ENCODE measurements at places on chromosomes 7 and 10.

- no peak for DNase-seq
Measured at GRCh38 chr7:51273360-51273759, 43.2 kb downstream of the COBL start.

DNA sequence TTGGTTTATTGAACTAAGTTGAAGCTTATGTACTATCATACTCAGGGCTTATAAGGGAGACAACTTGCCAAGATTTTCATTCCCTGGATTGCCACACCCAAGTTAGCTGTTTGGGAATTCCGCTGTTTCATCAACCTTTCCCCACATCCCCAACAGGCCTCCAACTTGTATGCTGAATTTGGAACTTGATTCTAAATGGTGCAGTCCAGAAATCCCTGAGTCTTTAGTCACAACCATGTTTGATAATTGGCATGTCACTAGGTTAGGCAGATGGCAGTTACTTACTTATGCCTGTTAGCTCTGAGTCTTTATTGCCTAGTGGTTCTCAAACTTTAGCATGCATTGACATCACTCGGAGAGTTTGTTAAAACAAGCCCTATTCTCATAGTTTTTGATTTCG, 135.4 kb upstream of the PRPS1L1 start:
- peak; percentile 51 for DNase-seq

- no peak for DNase-seq
Measured at GRCh38 chr7:134505856-134506255, 21.5 kb upstream of the AKR1B10 start.

- DNase-seq, result peak; percentile 79
Measured at GRCh38 chr10:72328045-72328828, 26.5 kb downstream of the DNAJB12 start.

GRCh38 chr10:24292304-24293293, 83.7 kb downstream of the KIAA1217 start:
- no peak for DNase-seq

DNA sequence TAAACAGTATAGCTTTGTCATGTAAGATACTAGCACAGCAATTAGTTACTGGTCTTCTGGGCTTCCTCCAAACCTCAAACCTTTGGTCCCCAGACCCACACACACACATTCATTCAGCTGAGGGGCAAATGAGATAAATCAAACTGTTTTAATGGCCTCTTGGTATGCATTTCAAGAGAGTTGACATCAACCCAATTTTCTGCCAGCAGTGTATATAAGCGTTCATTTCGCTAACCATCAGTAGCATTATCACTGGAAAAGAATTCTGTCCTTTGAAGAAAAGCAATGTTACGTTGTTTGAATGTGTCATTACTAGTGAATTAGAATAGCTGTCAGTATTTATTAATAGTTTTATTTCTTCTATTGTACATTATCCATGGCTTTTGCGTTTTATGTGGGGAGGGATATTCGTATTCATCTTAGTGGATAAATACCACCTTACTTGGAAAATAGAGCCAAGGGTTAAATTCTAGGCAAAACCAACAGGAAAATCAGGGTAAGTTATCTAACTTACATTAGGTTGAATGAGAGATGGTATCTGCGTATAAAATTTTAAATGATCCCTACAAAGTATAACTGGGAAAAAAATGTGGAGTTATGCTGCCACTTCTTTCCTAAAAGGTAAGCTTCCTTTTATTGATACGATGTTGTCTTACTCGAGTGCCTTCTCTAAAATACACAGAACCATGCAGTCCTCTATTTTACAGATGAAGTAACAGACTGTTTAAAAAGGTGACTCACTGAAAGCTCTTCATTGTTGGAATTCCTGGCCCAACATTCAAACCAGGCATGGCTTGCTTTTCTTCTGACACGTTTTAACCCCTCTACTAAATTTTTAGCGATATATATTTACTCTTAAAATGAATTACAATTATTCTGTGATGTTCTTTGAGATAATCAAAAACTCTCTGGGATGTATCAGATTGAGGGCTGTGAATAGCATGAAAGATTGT, 2.0 kb upstream of the ZMYND11 start:
- DNase-seq, result peak; percentile 82

DNA sequence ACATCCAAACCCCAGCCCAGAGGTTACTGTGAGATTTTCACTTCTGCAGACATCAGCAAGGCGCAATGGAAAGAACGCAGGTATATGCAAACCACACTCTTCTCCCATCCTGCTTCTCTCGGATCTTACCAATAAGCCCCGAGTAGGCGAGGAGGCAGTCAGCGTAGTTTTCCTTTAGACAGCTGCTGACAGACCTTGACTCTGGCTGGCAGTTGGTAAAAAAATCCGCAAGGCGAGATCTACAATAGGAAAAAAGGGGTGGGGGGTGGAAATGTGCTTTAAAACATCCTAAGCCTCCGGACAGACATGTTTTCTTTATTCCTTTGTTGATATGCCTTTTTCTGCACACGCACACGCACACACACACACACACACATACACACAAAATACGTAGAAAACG, 176.5 kb downstream of the GFRA1 start:
- no peak for DNase-seq

GRCh38 chr10:122112625-122113160, 123.7 kb downstream of the TACC2 start:
- DNase-seq, result peak; percentile 98

GRCh38 chr7:86708031-86708680, 64.4 kb downstream of the GRM3 start:
- no peak for DNase-seq

DNA sequence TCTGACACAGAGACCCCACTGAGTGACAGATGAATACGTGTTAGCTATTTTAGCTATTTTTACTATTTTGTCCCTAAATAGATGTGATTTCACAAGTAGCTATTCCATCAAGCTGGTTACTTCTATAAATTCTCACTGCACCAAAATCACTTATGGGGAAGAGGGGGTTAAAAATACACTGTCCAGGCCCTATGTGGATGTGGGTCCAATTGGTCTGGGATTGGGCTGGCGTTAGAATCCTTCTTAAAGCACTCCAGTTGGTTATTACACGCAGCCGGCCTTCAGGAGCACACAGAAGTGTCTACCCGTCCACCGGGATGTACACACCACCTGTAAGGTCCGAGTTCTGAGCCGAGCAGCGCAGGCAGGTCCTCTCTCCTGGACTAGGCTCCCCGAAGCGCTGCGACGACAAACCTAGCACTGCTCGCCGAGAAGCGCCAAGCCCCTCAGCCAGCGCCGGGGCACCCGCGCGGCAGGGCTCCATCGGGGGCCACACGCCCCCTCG, 222.3 kb upstream of the MKLN1 start:
- no peak for DNase-seq

DNA sequence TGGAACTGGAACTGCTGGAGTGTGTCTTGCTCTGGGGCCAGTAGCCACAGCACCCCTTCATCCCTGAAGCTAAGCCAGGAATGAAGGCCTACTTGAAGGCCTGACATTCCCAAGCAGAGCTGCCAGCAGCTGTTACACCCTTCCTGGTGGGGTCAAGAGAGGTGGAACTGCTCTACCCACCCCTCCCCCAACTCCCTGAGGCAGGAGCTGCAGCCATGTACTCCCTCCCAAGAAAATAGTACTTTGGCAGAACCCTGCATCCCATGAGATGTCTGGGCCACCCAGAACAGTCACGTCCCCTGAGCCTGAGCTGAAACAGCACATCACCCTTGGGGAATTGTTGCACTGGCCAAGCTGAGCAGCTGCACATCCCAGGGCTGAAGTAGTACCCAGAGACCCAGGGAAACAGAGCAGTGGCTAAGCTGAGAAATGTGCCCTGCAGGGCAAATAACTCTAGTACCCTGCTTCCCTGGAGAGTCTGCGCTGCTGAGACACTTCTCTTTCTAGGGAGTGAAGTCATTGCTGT, 63.4 kb upstream of the PLA2G12B start:
- no peak for DNase-seq

- DNase-seq, result no peak
Measured at GRCh38 chr7:141986923-141987322, 8.8 kb upstream of the MGAM start.

DNA sequence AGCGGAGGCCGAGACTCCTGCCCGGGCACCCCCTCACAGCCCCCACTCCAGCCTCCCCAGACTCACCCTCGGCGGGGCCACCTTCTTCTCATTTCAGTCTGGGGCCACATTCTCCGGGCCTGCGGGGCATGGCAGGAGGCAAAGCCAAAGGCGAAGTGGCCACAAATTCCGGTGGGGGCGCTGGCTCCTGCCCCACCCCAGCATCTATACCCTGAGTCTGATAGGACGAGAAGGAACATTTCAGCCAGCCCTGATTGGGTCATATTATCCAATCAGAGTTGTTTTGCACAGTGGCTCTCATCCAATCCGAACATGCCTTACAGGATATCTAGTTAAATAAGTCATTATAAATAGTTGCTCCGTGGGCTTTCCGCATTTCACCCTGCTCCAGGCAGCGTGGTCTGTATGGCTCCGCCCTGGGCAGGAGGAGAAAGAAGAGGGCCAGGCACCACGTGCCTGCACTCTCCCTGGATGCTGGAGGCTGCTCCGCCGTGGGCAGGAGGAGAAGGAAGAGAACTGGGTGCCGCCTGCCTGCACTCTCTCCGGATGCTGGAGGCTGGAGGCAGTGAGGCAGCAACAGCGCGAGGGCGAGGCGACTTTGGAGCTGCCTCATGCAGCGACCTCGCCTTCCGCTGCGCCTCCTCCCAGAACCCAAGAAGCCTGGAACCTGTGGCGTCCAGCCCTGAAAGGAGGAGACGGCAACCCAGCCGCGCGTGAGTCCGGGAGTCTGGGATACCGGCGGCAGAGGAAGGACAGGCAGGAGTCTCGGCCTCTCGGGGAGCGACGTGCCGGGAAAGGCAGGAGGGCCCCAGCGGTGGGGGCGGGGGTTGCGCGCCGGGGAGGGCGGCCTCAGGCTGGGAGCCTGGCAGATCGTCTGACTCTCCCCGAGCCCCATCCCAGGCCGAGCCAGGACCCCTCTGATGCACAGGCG, 162.9 kb downstream of the ZNF33B start:
- peak; percentile 62 for DNase-seq

Measured in adipocyte (in vitro differentiated cells).